NCI-H510A treated with DMSO at 0.1 percent for 48 hours (cell line): ENCODE measurements at places on chromosomes 16 and 17.

- DNase-seq = no peak
Measured at GRCh38 chr17:66304304-66305174, 2.1 kb downstream of the PRKCA start.

DNA sequence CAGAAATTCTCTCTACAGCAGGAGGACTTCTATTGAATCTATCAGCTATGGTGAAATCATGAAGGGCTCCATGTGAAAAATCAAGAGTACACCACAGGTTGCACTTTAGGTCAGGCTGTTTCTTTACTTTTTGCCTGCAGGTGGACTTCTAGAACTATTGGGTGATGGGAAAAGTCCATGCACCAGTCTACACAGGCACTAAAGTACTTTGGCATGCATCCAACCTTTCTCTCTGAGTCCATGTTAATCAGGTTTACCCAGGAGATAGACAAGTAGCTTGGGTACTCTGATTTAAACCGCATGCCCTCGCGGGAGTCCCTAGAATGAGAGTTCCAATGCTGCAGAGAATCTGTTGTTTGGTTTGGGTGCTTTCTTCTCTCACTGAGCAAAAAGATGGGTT lies 9.1 kb upstream of the ANKFN1 start:
- DNase-seq = peak; percentile 98

DNA sequence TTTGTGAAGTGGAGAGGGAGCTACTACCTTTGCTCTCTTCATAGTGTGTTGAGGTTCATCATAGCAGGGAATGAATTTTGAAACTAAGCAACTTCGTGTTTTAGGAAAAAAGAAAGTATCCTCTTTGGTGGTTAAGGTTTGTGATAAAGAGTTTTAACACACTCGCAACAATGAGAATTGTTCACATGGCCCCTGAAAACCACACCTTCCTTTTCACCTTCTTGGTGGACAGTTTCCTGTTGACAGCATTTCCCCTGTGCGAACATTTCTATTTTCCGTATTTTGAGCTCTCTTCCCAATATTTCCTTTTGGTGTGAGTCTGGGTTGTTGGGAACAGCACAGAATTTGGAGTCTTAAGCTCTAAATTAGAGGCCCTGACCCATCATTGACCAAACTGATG lies 3.8 kb downstream of the OR4D2 start:
- DNase-seq = no peak

GRCh38 chr16:82185012-82185411 lies 15.0 kb upstream of the MPHOSPH6 start:
- peak; percentile 77 for DNase-seq

DNA sequence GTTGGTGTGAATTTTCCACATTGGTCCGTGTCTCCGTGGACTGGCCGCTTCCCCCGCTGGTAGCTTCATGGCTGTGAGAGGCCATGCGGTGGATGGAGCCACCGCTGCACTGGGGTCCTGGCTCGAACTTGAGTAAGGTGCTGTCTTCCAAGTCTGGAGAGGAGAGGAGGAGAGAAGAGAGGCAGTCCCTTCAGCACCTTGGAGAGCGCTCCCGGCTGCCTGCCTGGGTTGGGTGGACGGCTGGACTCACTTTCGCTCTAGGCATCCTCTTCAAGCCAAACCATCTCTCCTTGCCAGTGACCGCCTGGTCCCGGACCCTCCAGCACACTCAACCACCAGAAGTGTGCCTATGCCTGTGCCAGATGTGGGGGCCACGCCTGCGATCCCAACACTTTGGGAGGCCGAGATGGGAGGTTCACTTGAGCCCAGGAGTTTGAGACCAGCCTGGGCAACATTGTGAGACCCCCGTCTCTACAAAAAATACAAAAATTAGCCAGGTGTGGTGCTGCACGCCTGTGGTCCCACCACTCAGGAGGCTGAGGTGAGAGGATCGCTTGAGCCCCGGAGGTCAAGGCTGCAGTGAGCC lies 6.2 kb downstream of the JPH3 start:
- no peak for DNase-seq

- DNase-seq = peak; percentile 92
Measured at GRCh38 chr16:49281843-49282642, 405 bp upstream of the CBLN1 start.
